Activated gamma-delta T cell (primary cell): ENCODE measurements at places on chromosomes 4 and X.

DNA sequence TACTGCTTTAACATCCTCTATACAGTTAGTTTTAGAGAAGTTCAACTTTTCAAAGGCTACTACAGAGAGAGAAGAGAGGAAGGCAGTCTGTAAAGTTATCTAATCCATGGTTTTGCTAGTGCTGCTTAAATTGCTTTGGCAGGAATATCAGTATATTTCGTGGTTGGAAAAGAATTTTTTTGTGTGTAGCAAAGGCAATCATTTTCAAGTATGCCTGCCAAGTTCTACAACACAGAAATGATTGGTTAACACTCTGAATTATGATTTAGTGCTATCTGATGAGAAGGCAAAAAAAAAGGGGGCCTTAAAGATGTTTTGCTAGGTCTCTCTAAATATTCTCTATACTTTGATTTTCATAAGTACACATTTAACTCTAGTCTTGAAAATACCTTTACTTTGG, 133.1 kb downstream of the JADE1 start:
- no peak for DNase-seq

GRCh38 chrX:148930206-148930729, 429.9 kb downstream of the AFF2 start:
- no peak for DNase-seq

DNA sequence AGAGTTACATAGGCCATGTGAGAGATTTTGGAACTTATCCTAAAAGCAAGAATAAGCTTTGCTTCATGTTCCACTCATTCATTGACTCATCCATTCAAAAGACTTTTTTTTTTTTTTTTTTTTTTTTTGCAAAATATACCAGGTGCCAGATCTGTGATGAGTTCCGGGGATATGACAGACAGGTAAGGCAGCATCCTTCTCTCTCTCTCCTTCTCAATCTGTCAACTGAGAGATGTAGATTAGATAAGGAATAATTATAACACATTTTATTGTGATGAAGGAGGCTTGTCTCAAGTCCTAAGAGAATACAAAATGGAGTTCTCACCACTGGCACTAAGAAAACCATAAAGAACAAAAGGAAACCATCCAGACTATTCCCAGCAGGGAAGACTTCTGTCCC, 190.2 kb upstream of the CPEB2 start:
- DNase-seq: no peak

DNA sequence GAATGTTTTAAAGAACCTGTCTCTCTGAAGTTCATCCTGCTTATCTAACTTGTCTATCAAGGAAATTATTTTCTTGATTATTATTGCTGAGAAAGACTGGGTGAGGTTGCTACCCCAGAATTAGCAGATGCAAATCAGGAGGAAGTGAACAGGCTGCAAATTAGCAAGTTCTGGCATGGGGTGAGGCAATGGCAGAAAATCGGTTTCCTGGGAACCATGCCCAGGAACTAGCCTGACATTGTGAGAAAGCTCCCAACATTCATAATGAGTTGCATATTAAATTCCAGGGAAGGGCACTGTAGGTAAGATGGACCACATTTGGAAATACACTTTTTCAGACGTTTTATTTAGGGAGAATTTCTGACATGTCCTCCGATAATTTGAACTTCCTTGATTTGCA, 11.6 kb downstream of the ARSF start:
- DNase-seq: no peak

- DNase-seq: no peak
Observed at GRCh38 chr4:160831165-160831922, 1332.5 kb downstream of the FSTL5 start.

GRCh38 chr4:118289794-118290193, 63.0 kb downstream of the PRSS12 start:
- DNase-seq: no peak

- no peak for DNase-seq
Observed at GRCh38 chr4:55768291-55768690, 51.3 kb upstream of the EXOC1L start.

DNA sequence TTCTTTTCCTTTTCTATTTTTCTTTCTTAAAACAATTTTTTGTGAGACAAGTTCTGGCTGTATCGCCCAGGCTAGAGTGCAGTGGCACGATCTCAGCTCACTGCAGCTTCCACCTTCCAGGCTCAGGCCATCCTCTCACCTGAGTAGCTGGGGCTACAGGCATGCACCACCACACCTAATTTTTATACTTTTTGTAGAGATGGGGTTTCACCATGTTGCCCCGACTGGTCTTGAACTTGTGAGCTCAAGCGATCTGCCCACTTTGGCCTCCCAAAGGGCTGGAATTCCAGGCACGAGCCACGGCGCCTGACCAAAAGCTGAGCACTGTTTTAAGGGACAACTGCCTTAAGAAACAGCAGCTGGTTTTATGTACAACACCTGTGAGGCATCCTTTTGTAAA, 9.3 kb upstream of the NAT8L start:
- DNase-seq: no peak

- DNase-seq: no peak
Observed at GRCh38 chr4:48504352-48504751, 14.3 kb downstream of the ZAR1 start.

DNA sequence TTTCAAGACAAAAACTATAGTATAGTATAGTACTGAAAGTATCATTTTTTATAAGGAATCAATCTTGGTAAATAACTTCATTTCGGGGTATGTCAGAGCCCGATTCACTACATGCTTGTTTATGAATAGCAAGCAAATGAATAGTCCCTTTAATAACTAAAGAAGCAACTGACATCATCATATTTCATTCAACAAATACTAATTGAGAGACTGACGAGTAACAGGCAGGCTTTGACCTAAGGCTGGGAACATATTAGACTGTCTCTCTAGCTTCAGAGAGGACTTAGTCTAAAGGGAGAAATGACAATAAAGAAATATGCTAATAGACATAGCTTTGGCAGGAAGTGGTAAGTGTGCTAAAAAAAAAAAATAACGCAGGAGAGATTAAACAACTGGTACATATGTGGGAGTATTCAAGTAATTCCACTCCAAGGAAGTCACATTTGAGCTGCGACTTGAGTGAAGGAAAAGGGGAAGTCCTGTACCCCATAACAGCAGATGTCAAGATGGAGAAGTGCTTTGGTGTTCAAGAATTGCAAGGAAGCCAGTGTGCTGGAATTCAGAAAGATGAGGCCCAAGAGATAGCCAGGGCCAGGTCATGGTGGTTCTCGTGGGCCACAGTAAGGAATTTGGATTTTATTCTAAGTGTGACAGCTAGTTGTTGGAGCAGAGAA, 284.9 kb downstream of the FBXO8 start:
- no peak for DNase-seq

GRCh38 chrX:39445336-39445735, 644.1 kb downstream of the MID1IP1 start:
- no peak for DNase-seq

DNA sequence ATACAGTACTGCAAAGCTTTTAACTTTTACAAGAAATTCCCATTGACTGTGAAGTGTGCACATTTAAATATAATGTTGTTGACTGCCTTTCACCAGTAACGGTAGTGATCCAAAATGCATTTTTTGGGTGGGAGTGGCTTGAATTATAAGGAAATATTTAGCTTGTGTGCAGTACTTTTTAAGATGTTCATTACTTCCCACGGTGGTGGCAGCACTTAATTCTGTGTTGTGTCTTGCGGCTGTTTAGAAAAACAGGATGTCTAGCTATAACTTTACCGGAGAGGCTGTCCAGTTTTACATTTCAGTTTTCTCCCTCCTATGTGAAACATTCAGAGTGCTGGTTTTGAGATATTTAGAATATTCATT, 1.7 kb downstream of the TMEM131L start:
- DNase-seq: no peak

DNA sequence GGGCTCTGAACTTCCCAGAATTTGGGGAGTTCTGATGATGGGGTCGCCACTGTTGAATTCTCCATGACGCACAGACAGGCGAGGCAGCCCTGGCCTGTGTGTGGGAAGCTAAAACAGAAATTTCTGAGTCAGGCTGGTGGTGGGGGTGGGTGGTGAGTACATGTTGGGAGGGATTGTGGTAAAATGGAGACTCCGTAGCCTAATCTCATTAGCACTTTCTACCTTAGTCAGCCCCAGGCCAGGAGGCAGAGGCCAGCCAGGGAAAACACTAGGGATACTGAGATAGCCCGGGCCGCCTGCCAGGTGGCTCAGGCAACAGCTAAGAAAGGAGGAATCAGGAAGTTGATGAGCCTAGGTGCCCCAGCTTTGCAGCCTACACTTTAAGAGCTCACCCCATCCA, 39.3 kb upstream of the NHSL2 start:
- DNase-seq: no peak

DNA sequence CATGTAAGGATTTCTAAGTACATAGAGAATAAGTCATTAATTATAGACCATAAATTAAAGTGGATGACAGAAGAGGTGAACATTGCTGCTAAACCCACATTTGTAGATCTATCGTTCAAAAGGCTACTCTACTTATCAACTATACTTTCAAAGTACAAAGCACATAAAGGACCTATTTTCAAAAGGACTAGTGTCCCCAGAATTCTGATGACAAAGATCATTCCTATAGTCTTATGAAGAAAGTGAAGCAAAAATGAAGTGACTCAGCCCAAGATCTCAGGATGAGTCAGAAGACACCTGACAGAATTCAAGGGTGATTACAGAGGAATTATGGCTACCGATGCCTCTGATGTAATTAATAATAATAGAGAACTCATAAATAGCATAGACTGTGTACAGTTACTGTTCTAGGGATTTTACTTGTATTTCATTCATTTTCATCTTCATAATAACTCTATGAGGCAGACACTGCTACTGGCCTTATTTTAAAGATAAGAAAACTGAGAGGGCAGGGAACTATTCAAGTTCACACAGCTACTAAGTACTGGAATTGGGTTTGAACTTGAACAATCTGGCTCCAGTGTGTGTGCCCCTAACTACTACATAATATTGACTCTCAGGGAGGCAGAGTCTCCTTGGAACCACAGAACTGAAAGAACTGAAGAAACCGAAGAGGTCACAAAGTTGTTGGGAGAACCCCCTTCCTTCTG, 17.1 kb downstream of the USP46 start:
- no peak for DNase-seq

- DNase-seq: no peak
Observed at GRCh38 chr4:27764526-27764837, 903.8 kb downstream of the STIM2 start.

- no peak for DNase-seq
Observed at GRCh38 chrX:16606142-16606720, 43.7 kb upstream of the S100G start.

DNA sequence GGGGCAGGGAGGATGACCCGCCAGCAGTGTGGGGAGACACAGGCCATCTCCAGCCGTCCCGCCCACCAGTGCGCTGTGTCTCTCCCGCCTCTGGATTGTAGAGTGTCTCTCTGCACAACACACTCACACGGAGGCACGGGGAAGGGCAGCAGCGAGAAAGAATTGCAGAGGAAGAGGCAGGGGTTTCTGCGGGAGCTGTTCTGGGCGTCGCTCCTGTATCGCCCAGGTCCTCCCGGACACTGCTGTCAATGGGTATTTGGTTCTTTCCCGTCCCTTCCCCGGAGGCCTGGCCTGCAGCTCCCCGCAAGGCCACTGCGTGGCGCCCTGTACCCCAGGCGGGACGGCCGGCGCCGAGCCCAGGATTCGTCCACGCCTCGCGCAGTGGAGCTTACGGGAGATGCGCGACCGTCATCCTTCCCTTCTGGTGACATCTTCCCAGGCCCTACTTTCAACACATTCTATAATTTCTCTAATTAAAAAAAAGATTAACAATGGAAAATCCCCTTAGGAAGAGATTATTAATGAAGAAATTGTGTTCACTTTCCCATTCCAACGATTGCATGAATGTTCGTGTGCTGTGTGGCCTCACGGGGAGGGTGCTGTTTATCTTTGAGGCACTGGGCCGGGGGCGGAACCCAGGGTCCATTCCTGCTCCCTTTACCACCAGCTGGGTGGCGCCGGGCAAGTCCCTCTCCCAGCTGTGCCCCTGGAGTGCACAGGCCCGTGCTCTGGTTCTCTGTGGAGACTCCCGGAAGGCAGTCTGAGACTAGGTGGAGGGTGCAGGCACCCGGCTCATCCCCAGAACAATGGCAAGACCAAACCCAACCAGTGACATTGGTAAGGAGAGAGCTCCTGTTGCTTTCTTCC, 95.7 kb downstream of the CPZ start:
- no peak for DNase-seq

DNA sequence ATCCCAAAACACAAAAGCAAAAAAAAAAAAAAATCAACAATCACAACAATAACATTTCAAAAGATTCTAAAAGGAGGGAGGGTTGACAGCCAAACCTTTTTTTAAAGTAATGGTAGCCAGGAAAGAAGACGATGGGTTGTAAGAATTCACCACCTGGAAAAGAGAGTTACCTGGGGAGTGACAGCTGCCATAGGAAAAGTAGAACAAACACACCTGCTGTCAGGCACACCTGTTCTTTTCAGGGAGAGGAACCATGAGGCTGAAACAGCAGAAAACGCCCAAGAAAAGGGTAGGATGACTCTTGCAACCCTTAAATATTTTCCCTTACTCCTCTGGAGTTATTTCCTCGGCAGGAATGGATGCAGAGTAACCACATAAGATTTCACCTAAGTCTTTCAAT, 388.4 kb upstream of the TEX13C start:
- DNase-seq: no peak

- DNase-seq: no peak
Observed at GRCh38 chr4:99205153-99205979, 13.7 kb downstream of the ADH6 start.

DNA sequence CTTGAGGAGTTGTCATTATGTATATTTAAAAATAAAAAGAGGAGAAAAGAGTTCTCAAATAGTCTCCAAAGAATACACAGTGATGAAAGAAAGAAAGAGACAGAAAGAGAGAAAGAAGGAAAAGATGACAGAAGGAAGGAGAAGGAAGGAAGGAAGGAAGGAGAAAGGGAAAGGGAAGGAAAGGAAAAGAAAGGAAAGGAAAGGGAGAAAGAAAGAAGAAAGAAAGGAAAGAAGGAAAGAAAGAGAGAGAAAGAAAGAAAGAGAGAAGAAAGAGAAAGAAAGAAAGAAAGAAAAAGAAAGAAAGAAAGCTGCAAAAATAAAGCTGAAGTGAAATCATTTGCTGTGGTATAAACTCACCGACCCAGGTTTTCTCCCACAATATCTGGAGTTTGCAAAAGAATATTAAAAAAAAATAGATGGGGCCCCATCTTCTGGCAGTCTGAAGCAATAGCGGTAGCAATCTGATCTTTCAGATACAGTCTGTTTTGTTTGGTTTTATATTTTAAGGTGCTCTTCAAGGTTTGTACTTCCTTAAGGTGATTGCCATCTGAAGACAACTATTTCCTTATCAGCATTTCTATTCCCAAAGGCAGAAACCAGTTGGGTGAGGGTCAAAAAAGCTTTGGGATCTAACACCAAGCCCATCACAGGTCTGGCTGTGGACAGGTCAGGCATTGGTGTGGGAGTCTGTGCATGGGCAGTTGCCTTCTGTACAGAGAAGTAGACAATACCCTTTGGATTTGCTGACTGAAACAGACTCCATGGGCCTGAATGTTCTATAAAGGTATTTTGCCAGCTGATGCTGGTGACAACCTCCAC, 160.4 kb downstream of the CPEB2 start:
- no peak for DNase-seq
